ENCODE measurements at places on chromosomes 1 and 21.

GRCh38 chr1:115337633-115338456, at the start of gene NGF:
NGF (minus strand) TSS chr1:115338249; CDS start chr1:115286795, 51,454 bp downstream.
- no peak for DNase-seq

DNA sequence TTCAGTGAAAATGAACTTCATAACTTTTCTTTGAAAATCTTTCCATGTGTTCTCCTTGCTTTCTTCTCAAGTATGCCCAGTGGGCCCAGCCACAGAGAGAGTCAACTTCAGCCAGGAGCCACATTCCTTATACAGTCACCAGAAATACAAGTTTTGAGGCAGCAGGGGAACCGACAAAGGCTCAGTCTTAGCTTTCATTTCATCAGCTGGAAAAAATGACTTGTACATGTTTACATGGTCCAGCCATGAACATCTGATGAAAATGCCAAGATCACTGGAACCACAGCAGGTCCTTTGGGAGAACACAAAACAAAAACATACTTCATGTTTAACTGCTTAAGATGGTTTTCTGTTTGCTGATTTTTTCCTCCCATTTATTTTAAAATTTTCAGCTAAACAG, 72.5 kb downstream of the SYDE2 start:
- DNase-seq, result no peak

GRCh38 chr1:43348809-43349593, 9.8 kb upstream of the CDC20 start:
- peak; percentile 42 for DNase-seq

DNA sequence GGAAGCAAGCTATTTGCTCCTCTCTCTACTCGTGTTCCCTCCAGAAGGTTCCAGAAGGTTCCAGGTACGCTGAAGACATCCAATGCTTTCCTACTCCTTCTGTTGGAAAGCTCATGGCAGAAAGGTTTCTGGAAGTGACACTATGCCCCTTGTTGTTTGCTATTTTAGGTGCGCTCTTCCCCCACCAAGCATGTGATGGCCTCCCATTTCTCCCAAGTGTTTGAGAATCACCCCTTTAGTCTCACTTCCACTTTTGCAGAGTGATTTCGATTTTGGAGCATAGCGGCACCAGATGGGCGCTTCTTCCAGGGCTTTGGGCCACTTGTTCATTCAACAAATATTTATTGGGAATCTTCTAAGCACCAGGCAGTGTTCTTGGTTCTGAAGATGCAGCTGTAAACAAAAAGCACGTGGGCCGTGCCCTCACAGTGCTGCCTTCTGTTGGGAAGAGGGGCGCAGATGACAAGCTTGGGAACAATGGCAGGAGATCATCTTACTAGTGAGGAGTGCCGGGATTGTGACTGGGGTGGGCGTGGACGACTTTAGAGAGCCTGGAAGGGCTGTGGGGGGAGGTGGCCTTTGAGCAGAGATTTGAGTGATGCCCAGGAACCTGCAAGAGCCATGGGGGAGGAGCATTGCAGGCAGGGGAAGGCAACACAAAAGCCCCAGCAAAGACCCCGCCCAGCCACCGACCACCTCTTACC, 43.0 kb upstream of the TARDBP start:
- no peak for DNase-seq

GRCh38 chr1:229758101-229759036, 132.3 kb downstream of the URB2 start:
- DNase-seq, result no peak

GRCh38 chr1:2788506-2789163, 12.9 kb downstream of the TTC34 start:
- no peak for DNase-seq

DNA sequence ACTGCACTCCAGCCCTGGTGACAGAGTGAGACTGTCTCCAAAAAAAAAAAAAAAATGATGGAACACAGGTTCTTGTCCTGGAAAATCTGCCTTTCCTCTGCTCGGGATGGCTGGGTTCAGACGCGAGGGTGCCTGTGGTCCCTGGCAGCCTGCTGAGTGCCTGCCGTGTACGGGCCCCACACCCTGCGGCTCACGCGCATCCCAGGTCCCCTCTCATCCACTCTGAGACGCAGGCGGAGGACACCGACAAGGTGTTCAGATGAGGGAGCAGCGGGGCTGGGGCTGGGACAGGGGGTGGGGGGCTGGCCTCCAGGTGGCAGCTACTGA, 4.3 kb upstream of the ANKRD65 start:
- DNase-seq, result no peak

GRCh38 chr1:209611771-209612570, 28.5 kb downstream of the CAMK1G start:
- DNase-seq, result no peak

DNA sequence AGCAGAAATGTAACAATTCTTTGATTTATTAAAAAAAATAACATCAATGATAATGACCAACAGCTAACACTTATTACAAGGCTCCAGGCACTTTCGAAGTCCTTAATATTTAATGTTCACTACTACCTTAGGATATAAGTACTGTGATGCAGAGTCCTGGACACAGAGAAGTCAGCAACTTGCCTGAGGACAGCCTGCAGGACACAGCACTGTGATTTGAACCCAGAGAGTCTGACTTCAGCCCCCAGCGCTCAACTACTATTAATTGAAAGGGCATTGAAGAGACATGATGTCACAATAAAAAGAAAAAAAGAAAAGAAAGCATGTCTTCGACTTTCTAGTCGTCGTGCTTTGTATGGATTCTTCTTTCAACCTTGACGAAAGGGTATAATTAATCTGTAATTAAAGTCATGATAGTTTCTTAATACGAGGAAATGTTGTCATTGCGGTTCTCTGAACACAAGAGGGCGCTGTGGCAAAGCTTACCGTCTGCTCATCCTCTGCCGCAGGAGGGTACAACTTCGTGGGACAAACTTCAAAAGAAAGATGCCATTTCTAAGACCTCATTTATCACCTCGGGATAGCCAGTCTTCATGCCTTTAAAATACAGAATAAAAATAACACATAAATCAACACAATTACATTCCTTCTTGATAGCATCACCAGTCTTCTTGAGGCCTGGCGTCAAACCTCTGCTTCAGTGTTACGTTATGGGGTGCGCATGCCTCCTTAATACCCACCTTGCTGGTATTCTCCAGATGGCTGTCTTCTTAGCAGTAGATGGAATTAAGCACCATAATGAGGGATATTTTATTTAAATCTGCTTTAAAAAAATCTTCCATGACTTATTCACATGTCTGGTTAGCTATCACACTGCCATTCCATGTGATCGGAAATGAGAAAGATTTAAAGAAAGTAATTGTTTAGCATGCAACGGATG, 240.1 kb downstream of the DISC1 start:
- DNase-seq, result peak; percentile 38

- DNase-seq, result no peak
These were observed 50.3 kb upstream of the DPH5 start for GRCh38 chr1:101075926-101076325.

DNA sequence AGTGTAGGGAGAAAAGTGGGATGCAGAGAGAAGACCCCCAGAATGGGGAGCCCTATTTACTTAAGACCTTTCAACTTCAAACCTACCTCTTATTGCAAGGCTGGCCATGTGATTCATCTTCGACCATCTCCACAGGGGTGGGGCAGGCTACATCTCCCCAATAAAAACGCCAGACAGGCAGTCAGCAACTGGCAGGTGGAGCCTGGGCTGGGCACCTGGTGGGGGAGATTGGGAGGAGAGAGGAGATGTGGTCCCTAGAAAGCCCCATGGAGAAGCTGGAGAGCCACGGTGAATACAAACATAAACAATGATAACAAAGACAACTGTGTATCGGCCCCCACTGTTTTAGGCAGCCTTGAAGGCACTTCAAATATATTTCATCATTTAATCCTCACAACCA, 336.7 kb upstream of the PROX1 start:
- DNase-seq, result no peak

- DNase-seq, result no peak
These were observed 6.4 kb upstream of the NBPF11 start for GRCh38 chr1:148158341-148159003.

DNA sequence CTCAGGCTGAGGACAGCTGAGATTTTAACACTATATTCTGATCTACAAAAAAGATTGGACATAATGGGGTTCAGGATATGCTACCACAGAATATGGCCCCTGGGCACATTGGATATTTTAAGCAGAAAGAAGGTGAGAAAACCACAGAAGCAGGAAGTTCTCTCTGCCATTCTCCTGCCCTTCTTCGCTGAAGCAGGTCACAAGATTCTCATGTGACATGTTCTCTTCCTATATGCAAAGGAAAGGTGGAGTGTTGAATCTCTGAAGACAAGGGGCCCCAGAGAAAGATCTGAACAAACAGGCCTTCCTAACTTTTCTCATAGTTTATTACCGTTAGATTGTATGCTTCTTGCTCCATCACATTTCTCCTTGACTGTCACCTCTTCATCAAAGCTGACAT, 285.7 kb downstream of the S1PR1 start:
- DNase-seq, result no peak

Measured in CD8-positive, alpha-beta T cell (primary cell).